ENCODE measurements at places on chromosomes 4 and X. TPM values are rescaled to one million over a fixed set of nuclear protein-coding genes. Genes with fewer than 3 reads are reported as not detected.

DNA sequence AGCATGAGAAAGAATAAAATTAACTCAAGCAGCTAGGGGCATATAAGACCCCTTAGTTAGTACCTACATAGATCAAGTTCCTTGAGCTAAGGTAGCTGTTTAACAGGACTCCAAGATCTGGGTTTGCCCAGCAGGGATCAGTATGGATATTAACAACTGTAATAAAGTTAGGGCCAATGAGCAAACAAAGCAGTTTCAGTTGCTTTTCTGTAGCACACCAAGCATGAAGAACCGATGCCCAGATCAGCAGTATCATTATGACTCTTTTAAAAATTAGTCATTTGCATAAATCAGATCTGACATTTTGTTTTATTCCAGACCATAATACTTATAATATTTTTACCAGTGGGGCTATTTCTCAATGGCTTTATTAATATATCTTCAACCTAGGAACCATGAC lies 80.9 kb downstream of the C4orf33 start:
- DNase-seq = no peak

GRCh38 chr4:136121426-136121825 lies 1410.9 kb downstream of the PCDH18 start:
- no peak for DNase-seq

PAGE2B gene
- not detected for total RNA-seq

- DNase-seq = no peak
Measured at GRCh38 chr4:71841336-71841735, 57.5 kb upstream of the GC start.

TRPC5OS gene
- total RNA-seq = not detected

GRCh38 chr4:150078041-150078578 lies at the start of gene DCLK2:
Gene DCLK2 (plus strand): TSS chr4:150078445. CDS start chr4:150079028, 583 bp downstream.
- DNase-seq = peak; percentile 93

DNA sequence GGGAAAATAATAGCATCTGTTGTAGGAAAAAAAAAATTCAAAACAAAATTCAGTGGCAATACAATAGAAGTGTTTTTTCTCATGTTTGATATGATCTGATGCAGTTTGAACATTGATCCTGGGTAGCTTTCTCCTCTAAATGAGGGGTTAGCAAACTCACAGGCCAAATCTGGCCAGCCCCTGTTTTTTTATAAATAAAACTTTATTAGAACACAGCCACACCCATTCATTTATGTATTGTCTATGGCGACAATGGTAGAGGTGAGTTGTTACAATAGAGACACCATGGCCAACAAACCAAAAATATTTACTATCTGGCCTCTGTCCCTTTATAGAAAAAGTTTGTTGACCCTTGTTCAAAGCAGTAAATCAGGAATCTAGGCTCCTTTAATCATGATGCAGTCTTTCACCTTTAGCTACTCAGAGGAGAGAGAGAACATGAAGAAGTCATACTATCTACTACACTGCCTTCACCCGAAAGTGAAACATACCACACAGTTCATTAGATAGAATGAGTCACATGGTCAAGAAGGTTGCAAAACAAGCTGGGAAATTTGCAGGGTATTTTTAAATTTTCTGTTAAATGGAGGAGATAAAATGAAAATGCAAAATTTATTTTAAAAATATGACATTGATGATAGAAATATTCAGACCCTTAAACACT lies 186.6 kb upstream of the MAOA start:
- DNase-seq = no peak

DNA sequence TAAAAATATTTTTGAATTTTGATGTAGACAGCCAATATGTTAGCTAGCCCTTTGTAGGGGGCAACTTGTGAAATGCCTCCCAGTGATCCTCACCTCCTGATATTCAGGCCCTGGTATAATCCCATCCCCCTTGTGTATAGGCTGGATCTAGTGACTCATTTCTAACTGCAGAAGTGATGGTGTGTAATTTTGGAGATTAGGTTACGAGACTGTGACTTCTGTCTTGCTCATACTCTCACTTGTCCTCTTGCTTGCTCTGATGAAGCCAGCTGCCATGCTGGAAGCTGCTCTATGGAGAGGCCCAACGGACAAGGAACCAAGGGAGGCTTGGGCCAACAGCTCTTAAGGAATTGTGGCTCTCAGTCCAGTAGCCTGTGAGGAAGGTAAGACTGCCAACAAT lies 61.7 kb downstream of the GPR82 start:
- DNase-seq = no peak

DNA sequence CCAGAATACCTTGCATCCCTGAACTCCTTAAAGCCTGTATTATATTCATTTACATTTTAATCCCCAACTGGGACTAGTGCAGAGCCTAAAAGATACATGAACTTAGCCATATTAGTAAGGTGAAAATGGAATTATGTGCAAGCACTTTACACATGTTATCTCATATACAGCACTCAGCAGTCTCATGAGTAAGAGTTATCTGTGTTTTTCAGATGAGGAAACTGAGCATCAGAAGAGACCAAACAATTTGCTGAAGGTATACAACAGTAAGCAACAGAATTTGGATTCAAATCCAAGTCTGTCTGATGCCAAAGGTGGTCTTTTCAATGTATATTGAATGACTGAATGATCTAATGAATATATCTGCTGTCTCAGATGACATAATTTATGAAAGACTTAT lies 12.3 kb downstream of the ATP7A start:
- DNase-seq = no peak

GRCh38 chr4:163540977-163541376 lies 46.5 kb downstream of the TMA16 start:
- DNase-seq = no peak

DNA sequence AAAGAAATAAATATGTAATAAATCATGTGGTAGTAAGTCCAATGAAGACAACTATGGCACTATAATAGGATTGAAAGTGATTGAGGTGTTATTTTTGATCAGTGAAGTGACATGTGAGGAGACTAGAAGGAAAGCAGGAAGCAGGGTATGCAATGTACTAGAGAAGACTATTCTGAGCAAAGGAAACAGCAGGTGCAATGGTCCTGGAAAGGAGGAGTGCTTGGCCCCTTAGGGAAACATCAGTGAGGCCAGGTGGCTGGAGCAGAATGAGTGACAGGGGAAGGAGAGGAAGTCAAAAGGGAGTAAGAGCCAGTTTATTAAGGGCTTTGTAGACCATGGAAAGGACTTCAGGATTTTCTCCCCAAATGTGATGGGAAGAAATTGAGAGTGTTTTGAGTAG lies 207.6 kb upstream of the HCCS start:
- DNase-seq = no peak

DNA sequence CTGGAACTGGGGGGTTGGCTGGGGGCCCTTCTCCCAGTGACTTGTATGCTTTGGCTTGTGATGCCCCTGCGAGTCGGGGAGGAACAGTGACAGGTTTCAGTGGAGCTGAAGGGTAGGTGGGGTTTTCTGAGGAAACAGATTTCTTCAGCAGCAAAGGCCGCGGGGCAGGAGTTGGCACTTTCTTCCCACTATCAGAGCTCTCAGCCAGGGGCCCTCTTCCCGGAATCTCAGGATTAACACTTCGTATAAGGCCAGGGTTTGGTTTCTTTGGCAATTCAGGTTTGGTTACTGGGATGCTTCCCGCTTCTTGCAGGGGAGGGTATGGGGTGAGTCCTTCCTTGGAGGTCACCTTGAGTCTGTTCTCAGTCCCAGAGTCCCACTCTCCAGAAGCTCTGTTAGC lies 75.4 kb downstream of the RPS3A start:
- no peak for DNase-seq

GRCh38 chr4:184792950-184793555 lies 32.7 kb downstream of the ACSL1 start:
- DNase-seq = peak; percentile 39

DNA sequence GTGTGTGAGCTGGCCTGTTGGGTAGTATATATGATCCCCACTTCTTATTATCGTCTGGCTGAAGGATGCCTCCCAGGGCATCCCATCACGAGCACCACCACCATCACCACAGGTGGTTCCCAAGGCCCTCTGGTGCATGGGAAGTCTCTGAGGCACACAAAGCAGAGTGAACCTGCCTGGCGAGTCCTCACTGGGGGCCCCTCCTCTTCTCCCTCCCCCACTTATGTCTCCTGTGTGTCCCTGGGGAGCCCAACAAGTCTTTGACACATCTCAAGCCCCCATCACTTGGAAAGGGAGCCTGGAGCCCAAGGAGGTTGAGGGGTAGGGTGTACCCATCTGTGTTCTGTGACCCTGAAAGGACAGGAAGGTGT lies 45.5 kb upstream of the NKX1-1 start:
- peak; percentile 7 for DNase-seq

DNA sequence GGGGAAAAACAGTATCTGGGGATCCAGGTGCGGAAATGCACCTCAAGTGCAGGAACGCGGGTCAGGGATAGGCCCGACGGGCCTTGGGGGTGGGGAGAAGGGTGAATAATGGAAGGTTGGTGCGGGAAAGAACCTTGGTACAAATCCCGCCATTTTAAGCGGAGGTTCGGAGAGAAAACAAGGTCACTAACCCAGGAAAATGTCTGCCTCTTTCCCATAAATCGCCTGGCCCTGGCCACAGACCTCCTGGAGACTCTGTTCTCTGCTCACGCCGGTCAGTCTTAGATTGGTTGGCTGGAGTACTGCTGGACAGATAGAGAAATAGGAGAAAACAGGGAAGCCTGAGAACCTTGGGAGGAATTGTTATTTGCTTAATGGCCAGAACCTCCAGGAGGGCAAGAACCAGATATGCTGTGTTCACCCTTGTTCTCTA lies 897 bp upstream of the FBXL5 start:
- no peak for DNase-seq

DNA sequence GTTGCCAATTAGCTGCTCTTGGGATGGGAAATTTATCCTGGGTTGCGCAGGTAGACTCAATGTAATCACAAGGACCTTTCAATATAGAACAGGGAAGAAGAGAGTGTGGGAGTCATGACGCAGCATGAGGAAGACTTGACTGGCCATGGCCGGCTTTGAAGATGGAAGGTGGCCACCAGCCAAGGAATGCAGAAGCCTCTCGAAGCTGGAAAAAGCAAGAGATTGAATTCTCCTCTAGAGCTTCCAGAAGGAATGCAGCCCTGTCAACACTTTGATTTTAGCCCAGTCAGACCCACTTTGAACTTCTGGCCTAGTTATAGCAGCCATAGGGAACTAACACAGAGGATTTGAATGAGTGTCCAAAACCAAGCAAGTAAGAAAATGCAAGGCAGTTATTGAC lies 14.7 kb upstream of the SH3KBP1 start:
- no peak for DNase-seq

PABPC1L2B gene
- not detected for total RNA-seq

GRCh38 chr4:114005569-114006442 lies 26.4 kb upstream of the ARSJ start:
- DNase-seq = no peak

GRCh38 chr4:125011646-125012045 lies 299.1 kb upstream of the ANKRD50 start:
- no peak for DNase-seq

DNA sequence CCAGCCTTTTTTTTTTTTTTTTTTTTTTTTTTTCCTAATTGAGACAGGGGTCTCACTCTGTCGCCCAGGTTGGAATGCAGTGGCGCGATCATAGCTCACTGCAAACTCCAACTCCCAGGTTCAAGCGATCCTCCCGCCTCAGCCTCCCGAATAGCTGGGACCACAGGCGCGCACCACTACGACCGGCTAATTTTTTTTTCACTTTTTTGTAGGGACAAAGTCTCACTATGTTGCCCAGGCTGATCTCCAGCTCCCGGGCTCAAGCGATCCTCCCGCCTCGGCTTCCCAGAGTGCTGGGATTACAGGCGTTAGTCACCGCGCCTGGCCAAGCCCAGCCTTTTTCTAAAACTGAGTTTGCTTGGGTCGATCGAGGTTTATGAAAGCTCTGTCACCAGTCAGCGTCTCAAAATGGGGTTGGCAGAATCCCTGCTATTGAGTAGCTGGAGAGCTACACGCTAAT lies 1.3 kb upstream of the OTUD5 start:
- peak; percentile 67 for DNase-seq

DNA sequence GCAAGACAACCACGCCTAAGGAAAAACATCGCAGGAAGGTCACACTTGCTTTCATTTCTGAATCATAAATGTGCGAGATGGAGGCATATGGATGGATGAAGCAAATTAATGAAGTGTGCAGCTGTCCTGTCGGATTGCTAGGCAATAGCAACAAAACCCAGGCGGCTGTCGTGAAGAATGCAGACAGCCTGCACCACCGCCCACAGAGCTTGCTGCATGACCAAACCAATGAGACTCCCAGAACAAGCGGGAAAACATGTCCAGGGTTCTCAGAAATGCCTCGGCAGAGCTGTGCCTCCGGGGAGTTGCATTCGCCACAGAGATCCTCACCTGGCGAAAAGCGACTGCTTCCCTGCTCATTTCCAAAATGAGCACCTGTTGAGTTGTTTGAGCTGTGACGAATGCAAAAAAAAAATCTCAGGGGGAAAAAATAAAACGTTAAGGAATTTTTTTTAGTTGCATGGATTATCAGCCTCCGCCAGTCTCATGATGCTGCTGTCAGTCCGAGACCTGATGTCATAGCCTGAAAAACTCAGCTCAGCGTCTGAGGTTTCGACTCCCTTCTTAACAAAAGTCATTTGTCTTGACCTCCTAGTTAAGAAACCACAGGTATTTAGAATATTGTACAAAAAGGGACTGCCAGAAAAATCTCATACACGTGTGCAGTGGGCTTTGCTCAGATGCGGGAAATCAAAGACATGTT lies 155.5 kb upstream of the MXRA5 start:
- DNase-seq = peak; percentile 26

DNA sequence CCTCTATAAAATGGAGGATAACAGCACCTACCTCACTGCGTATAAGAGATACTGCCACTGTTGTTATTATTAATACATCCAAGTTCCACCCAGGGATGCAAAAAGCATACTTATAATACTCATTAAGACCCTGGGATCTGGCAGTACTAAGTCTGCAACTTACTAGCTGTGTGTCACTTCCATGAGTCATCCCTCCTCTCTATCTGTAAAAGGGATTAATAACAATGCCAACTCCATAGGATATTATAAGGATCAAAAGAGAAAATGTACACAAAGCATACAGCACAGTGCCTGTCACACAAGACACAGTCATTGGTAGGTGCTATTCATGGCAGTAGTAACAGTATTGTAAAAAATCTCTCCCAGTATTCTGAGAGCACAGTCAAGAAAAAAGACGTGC lies 216.7 kb downstream of the HS6ST2 start:
- no peak for DNase-seq

DNA sequence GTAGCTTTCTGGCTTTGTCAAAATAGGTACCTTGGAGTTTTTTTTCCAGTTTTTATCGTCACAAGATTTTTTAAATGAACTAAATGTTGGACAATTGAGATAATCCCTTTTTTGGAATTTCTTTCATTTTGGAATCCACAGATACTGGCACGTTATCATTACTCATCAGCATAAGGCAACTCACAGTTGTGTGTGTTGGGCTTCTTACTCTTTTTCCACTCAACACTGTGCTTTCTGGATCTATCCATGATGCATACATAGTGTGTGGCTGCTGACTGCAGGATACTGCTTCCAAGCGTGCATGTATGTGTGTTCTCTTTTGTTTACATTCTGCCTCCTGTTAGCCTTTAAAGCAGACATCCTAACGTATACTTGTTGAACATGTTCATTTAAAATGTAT lies 113.5 kb upstream of the FAM9A start:
- no peak for DNase-seq

DNA sequence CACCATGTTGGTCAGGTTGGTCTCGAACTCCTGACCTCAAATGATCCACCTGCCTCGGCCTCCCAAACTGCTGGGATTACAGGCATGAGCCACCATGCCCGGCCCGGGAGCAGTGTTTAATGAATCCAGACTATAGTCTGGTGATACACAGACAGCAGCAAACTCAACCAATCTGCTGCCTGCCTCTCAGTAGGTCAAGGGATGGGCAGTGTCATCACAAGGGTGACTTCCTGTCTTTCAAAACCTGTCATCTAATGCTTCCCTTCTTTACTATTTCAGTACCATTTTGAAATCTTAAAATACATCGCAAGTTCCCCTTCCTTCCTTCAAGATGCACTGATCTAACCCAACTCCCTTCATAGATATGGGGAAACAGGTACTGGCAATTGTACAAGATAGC lies 8.4 kb downstream of the RPL39 start:
- no peak for DNase-seq

Data from stomach (tissue), 19 donors.